Activated T-cell treated with anti-CD3 and anti-CD28 coated beads, Interleukin-2, amount 50 U/mL, for 4 hours (primary cell): ENCODE measurements at places on chromosomes 6 and 20. TPM values are rescaled to one million over a fixed set of nuclear protein-coding genes. Genes with fewer than 3 reads are reported as not detected.

The SLC22A2 gene
- not detected for total RNA-seq

The TSBP1 gene
- total RNA-seq = not detected

The ENPP3 gene
- not detected for total RNA-seq

The KCNS1 gene
- 0.37 TPM for total RNA-seq

The C6orf15 gene
- total RNA-seq = not detected

The THEMIS gene
- total RNA-seq = 7.8 TPM

The C20orf141 gene
- not detected for total RNA-seq

The TTI1 gene
- total RNA-seq = 35.0 TPM

The DEFB132 gene
- total RNA-seq = not detected

The BTNL2 gene
- total RNA-seq = not detected

The PGC gene
- total RNA-seq = 0.24 TPM

The PRDM1 gene
- 86.0 TPM for total RNA-seq

The ZNF334 gene
- total RNA-seq = 0.63 TPM

The TULP1 gene
- not detected for total RNA-seq

The DDO gene
- total RNA-seq = not detected

The NXT1 gene
- 79.7 TPM for total RNA-seq

The C20orf144 gene
- total RNA-seq = 0.11 TPM

The SLC17A1 gene
- not detected for total RNA-seq
